NCI-H460 (cell line): ENCODE measurements at places on chromosomes 3 and 15.
A peak's percentile ranks its signal among the peaks of the same experiment; 100 is the strongest.

DNA sequence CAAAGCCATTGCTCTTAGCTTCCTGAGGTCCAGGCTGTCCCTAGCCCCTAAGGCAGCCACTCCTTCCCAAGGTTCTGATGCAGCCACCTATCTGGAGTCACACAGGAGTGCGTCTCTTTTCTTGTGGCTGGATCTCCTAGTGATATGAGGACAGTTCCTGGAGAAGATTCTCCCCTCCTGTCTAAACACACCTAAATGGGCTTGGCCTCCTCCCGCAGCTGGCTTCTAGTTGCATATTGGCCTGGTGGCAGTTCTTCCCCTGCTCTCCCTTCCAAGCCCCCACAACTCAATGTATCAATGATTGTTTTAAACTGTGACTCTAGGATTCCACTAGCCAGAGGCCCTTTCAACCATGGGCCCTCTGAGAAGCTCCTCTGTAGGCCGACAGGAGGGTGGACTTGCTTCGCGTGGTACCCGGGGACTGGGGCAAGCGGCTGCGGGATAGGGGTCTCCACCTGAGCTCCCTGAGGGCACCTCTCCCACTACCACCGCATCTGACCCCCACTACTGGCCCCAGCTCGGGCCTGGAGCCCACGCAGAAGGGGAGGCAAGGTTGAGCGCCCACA, 1.4 kb downstream of the ITGA11 start:
- DNase-seq: no peak

DNA sequence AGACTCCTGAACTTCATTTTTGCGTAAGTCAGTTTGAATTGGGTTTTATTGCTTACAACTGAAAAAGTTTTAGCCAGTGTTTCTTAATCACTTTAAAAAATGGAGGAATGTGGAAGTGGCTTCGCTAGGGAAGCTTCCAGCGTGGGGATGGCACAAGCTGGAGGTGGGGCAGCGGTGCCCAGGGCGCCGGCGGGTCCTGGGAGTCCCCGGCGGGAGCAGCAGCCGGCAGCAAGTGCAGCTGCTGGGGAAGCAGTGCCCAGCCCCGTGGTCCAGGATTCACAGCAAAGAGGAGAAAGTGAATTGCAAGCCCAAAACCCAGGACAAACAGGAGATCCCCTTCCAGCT, 301.8 kb upstream of the PROK2 start:
- DNase-seq: no peak

- no peak for DNase-seq
Measured at GRCh38 chr3:129560269-129560787, 17.4 kb downstream of the H1-8 start.

GRCh38 chr3:128395500-128396162, 71.1 kb downstream of the DNAJB8 start:
- no peak for DNase-seq

GRCh38 chr3:21551019-21551418, 200.0 kb downstream of the ZNF385D start:
- DNase-seq: no peak

DNA sequence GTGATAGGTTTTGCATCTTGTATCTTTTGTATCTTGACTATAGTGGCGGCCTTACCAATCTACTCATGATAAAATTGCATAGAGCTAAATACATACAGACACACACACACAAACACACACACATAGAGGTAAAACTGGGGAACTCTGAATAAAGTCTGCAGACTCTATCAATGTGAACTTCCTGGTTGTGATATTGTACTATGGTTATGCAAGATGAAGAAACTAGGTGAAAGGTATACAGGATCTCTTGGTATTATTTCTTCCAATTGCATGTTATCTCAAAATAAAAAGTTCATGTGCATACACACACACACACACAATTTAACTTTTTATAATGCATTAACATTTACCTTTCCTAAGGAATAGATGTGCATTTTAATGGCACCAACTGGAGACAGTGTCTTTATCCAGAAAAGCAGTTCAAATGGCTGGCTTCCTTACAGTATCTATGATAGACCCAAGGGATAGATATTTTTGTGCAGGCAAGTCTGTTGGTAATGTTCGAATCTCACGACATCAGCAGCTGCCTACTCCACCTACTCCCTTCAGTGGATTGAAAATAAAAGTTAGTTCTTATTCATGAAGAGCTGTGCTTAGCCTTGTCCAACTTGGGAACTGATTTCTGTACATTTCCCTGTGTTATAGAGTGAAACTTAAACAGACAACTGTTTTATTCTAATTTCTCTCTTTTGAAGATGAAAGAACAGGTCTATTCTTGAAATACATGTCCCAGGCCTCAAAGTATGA, 46.9 kb upstream of the SPRED1 start:
- DNase-seq: no peak

DNA sequence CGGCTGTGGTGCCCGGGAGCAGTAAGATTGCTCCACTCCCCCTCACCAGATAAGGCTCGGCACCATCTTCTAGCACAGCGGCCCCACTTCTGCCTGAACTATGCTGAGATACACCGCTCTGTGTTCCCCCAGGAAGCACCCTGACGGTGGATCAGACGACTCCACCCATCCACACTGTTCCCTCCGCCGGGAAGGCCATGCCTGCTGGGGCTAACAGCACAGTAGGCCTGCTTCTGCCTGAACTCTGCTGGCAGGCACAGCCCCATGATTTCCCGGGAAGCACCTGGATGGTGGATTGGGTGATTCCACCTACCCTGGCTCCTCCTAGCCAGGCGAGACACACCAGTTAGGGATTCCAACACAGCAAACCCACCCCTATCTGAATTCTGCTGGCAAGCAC, 36.3 kb upstream of the PPM1L start:
- no peak for DNase-seq

- no peak for DNase-seq
Measured at GRCh38 chr3:147619921-147620560, 210.9 kb downstream of the ZIC1 start.

- DNase-seq: no peak
Measured at GRCh38 chr3:160701490-160701889, 24.5 kb downstream of the ARL14 start.

DNA sequence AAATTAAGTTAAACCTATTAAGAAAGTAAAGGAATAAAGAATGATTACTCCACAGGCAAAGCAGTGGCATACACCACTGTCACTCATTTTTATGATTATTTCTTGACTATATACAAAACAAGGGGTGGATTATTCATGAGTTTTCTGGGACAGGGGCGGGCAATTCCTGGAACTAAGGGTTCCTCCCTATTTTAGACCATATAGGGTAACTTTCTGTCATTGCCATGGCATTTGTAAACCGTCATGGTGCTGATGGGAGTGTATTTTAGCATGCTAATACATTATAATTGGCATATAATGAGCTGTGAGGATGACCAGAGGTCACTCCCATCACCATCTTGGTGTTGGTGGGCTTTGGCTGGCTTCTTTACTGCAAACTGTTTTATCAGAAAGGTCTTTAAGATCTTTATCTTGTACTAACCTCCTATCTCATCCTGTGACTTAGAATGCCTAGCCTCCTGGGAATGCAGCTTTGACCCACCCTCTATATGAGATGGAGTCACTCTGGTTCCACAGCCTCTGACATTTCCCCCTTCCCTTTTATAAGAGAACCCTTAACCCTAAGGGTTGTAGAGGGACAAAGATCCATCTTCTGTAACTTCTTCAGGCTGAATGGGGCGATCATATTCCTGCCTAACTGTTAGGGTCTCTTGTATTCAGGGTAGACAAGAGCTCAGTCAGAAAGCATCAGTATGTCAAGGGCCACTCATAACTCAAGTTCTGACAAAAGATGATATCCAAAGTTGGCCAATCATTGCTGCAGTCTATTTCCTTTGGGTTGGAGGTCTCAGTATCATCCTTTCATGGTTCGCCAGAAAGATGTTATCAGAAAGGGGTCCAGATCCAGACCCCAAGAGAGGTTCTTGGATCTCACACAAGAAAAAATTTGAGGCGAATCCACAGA, 79.5 kb upstream of the LIPC start:
- no peak for DNase-seq

GRCh38 chr3:40043444-40043755, 234.0 kb downstream of the MYRIP start:
- no peak for DNase-seq

DNA sequence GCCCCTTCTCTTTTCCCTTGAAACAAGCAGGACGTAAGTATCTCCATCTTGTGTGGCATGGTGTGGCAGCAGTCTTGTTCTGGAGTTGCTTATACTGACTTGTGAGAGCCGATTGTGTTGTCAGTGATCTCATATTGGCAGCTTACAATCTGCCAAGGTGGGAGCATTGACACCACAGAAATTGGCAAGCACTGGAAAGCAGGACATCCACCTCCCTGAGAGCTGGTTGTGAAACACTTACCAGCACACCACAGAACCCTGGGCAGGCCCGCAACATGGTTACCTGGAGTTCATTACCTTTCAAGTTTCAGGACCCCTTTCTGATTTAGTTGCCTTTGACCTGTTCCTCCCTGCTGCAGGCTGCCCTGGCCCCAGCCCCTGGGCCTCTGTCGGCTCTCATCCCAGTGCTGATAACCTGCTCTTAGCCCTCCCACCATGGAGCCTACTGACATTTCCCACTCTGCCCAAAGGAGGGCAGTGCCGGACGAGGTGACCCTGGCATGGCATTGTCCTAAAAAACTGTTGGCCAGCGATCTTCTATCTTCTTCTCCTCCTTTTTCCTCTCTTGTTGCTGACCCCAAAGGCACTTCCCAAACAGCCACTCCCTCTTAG, 10.6 kb upstream of the ATP2B2 start:
- DNase-seq: no peak

DNA sequence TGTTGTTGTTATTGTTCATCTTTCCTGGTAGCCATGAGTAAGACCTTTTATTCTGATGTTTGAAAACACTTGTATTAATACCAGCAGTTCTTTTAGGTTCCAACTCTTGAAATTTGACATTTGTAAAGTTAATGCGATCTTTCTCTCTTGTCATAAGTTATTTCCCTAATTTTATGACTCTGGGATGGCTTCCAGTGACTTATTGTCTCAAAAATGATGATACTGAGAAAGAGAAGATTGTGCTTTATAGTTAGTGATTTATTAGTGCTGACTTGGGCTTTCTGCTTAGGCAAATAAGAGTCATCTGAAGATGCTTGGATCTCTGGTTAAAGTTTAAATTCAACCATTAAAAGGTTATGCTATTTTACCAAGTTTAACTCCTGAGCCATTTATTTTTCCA, 715.2 kb downstream of the GRM7 start:
- no peak for DNase-seq

DNA sequence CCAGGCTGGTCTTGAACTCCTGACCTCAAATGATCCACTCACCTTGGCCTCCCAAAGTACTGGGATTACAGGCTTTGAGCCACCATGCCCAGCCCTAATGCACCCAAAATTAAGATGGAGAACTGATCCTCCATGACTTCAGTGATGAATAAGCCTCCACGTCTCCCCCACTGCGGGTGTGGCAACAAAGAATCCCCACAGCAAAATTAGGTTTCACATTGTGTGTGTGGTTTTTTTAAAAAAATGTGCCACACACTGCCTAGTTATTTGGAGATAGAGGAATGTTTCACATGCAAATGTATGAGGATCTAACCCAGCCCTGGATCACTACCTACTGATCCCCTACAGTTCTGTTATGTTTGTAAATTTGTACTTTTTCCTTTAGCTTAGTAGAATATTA, 17.3 kb downstream of the HDAC11 start:
- no peak for DNase-seq

DNA sequence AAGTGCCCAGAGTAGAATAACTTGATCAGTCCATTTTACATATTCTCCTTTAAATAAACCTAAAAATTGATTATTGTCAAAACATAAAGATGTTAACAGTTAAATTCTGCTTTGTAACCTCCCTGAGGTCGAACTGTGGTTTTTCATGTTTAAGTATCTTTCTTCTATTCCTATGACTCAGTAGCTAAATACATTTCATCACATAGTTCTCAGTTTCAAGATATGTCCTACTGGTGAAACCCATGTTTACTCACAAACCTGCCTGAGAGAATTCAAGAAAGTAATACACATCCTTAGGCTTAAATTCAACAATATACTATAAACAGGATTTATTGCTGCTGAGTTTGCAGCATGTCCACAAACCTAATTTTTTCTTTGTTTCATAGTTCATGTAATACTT, 692.9 kb downstream of the ZPLD1 start:
- no peak for DNase-seq

- DNase-seq: no peak
Measured at GRCh38 chr3:103089758-103090157, 654.9 kb downstream of the ZPLD1 start.

- DNase-seq: no peak
Measured at GRCh38 chr3:10116138-10116460, 624 bp downstream of the BRK1 start.

DNA sequence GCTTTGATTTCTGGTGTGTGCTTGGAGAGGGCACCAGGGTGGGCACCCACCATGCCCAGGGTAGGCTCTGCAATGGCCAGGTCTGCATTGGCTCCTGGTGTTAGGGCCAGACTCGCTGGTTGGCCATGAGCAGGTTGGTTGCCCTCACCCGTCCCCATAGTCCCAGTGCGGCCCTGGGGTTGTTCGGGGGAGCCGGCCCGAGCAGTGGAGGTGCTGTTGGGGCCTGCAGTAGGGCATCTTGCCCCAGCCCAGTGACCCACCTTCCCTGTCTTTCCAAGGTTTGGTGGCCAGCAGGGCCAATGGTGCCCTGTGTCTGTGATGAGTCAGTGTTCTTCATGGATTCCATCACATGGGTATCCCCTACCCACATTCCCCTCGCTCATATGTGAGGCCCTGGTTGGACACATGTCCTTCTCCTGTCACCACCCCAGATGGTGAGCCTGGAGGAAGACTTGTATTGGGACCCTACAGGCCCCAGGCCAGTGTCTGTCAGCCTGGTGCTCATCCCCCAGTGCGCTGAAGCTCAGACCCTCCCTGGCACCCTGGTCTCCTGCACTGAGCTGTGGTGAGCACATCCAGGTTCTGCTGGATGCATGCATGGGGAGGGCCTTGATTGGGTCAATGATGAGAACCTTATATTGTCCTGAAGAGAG, 190.1 kb downstream of the UBE3A start:
- DNase-seq: no peak

- peak; percentile 43 for DNase-seq
Measured at GRCh38 chr3:138774529-138775253, 60.0 kb downstream of the PIK3CB start.

GRCh38 chr3:119575507-119575906, 3.8 kb upstream of the ADPRH start:
- DNase-seq: no peak

- no peak for DNase-seq
Measured at GRCh38 chr3:123063034-123063433, 3.8 kb upstream of the PDIA5 start.

- DNase-seq: no peak
Measured at GRCh38 chr3:1551741-1552140, 458.9 kb downstream of the CNTN6 start.

DNA sequence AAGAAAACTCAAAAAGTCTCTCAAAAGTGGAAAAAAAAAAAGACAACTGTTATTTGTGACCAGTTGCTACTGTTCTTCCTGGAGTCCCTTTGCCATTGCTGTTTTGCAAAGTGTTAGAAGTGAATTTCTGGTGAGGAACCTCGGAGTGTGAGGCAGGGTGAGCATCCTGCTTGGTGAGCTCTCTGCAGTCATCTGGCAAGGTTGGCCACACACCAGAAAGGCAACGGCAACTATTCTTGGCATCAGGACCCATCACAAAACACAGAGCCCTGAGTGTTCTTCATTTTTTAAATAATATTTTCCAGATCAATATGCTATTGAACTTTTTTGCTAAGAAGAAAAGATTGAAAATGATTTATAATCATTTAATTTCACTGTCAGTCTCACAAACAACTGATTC, 60.7 kb downstream of the CGNL1 start:
- no peak for DNase-seq
